Caki2 (cell line): ENCODE measurements at places on chromosomes 6 and 20. TPM values are rescaled to one million over a fixed set of nuclear protein-coding genes. Genes with fewer than 3 reads are reported as not detected.

DNA sequence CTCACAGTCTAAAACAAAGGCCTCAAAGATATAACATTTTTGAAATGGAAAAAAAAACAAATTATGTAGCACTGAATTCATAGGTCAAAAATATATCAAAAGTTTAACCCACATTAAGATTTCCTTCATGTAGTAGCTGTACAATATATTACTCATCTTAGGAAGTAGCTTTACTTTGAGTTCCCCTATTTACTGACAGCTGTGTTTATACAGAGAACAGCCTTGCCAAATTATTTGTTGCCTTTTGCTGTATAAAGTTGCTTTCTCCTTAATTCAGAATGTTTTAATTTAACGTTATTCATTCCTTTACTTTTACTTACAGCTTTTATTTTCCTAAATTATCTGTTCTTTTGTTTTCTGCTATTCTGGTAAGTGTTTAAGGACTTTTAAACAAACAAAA, 181.0 kb downstream of the COL12A1 start:
- no peak for DNase-seq

DNA sequence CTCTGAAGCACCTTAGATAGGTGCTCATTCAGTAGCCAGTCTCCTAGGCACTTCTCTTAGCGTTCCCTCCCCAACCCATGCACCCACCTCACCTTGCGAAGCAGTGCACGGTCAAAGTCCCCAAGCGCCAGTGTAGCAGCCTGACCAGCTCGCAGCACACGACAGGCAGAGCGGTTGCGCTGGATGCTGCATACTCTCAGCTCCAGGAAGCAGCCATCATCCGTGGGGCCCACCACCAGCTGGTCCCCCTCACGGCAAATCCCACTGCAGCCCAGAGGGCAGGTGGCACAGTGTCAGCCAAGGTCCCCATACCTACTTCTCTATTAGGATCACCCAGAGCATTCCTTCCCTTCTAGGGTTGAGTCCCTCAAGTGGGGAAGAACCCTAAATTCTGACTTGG, 6.5 kb downstream of the GTPBP2 start:
- DNase-seq: no peak

GRCh38 chr20:44896583-44896982, 11.1 kb downstream of the YWHAB start:
- DNase-seq: no peak

GRCh38 chr20:33785503-33785902, 25.6 kb upstream of the CHMP4B start:
- DNase-seq: no peak

DNA sequence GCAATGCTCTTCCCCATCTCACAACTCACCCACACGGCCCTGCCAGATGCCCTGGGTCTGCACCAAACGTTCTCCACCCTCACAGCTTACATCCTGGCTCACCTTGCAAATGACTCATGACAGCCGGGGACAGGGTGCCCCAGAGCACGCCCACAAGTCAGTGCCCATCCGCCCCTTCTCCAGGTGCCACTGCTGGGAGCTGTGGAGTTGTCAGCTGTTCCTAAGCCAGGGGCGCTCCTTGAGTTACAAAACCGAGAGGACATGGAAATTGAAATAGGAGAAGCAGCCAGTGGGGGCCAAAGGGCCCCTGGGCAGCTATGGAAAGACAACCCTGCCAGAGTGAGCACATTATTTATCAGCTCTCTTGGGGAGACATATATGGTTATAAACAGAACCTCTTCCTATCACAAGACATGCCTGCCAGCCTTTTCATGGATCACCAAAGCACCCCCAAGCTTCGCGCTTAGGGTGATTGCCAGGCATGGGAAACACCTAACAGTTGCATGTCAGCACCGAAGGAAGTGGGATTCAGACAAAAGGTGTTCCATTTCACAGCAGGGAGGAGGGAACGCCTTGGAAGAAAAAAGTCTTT, 236.8 kb downstream of the LY86 start:
- DNase-seq: no peak

- DNase-seq: peak; percentile 62
These were observed 129.1 kb downstream of the PACRG start for GRCh38 chr6:162856885-162857284.

DNA sequence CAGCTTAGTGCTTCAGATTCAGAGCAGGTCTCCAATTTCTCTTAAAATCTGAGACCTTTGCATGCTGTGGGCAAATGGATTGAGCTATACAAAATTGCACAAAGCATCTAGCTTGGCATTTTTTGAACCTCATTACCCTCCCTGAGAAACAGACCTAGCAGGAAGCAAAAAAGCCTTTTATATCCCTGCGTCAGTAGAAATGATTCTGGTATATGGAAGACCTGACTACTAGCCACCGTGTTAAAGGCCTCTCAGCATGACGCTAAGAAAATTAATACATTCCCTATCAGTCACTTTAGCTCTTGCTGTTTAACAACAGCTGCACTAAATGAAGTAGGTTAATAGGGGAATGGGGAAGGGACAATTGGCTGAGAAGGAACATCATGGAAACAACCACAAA, 110.7 kb upstream of the SMLR1 start:
- no peak for DNase-seq

DNA sequence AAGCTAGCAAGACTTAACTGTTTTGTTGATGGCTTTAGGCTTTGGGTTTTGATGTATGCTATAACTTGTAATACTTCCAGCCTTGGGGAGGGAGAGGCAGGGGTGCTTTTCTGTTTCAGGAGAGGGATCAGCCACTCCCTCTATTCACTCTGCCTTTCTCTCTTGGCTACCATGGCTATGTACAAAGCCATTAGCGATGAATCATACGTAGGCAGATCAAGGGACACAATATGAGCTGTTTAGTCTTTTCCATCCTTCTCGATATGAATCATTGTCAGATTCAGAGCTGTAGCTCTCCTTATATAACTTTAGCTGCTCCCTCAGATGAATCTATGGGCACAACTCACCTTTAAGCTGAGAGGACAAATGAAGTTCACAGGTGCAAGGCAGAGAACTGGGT, 230.6 kb downstream of the TSHZ2 start:
- DNase-seq: peak; percentile 30

GRCh38 chr6:151681433-151682059, 125.9 kb upstream of the ESR1 start:
- DNase-seq: peak; percentile 2

The SLC17A2 gene
- not detected in 2 replicates for total RNA-seq

The CALHM5 gene
- total RNA-seq: 3.0 and 3.2 TPM in 2 replicates

The BAG2 gene
- 23.6 and 39.0 TPM in 2 replicates for total RNA-seq

The RAB32 gene
- total RNA-seq: 129 and 163 TPM in 2 replicates

The CST5 gene
- not detected in 2 replicates for total RNA-seq
